NCI-H69 (cell line): ENCODE measurements at places on chromosomes 2 and 18.

- DNase-seq: peak; percentile 48
Observed at GRCh38 chr2:128196471-128196931, 105.5 kb downstream of the UGGT1 start.

DNA sequence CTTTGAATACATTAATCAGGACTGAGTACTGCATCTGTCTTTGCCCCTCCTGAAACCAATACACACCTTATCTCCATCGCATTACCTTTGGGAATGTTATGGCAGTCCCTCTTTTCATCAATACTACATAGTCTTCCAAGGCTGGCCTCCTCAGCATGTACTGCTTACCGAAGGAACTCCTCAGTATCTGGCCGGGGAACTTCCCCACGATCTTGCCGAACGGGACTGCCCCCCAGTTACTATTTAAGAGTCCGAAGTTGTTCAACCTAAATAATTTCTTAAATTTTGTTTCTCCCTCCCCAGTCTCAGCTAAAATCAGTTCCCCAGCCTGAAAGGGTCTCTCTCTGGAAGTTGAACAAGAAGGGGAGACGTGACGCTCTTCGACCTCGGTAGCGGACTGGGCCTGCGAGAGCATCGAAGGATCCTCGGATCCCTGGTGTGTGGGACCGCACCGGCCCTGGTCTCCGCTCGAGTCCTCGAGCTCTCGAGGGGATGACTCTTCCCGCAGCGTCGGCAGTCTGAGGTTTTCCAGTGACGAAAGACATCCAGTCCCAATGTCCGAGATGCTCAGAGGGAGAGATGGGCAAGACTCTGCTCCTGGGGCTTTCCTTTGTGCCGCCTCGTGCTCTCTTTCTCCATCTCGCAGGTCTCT lies 489 bp downstream of the TRMT61B start:
- DNase-seq: peak; percentile 50

GRCh38 chr2:86221066-86221684 lies 21.9 kb downstream of the MRPL35 start:
- peak; percentile 39 for DNase-seq

- no peak for DNase-seq
Observed at GRCh38 chr2:10390369-10390801, 57.7 kb downstream of the ODC1 start.

DNA sequence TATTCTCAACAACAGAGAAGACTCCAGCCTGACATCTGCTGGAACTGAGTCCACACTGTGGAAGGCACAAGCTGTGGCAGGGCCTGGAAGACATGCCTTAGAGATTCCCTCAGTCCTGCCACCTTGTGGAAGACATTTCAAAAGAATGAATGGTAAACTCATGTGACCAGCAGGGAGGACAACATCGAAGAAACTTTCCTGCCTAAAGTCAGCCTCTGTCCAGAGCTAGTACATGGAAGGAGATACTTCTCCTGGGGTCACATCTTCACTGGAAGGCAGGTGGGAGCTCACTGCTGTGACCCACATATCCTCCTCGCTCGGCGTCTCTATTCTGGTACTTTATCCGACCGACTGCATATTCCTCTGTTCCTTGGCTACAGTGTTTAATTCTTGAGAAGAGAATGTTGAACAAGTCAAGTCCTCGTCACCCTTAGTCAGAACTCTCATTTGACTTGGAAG lies 59.5 kb downstream of the PUM2 start:
- DNase-seq: peak; percentile 58

DNA sequence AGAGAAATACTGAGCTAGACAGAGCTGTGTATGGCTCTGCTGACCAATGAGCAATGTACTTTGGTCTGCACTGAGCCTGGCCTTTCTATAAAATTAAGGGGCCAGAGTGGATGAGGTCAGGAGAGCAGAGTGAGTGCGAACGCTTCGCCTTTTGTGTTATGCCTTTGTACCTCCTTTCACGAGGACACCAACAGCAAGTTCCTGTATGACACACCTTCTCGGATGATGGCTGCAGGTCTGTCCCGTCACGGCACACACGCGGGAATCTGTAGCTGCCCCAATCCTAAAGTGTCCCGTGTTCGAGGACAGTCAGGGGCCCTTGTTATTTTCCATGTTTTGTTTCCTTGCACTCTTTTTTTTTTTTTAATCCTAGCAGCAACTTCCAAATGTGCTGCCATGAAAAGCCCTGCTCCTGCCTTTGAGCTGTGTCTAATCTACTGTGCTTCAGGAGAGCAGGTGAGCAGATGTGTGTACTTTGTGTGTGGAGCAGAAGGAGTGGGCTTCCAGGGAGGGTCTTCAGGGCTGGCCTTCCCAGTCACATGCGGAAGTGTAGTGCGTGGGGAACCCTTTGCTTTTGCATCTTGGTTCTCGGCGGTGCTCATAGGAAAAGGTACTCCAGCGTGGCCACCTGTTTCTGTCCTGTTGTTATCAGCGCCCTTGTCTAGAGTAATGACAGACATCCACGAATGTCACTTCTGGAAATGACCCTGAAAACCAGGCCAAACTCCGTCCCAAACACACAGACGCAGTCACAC lies 213.2 kb downstream of the NDUFA10 start:
- DNase-seq: no peak

GRCh38 chr2:133952896-133953295 lies 301.0 kb upstream of the MGAT5 start:
- DNase-seq: no peak

DNA sequence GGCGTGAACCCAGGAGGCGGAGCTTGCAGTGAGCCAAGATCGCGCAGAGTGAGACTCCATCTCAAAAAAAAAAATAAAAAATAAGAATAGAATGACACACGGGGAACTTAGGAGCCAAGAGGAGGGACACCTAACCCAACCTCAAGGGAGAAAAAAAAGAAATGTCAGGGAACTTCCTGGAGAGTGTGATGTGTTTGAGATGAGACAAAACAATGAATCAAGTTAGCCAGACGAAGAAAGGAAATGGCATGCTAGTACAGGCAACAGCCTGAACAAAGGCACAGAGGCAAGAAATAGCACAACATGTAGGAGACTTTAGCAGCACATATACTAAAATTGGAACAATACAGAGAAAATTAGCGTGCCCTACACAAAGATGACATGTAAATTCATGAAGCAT lies 36.7 kb upstream of the PAPOLG start:
- DNase-seq: no peak

DNA sequence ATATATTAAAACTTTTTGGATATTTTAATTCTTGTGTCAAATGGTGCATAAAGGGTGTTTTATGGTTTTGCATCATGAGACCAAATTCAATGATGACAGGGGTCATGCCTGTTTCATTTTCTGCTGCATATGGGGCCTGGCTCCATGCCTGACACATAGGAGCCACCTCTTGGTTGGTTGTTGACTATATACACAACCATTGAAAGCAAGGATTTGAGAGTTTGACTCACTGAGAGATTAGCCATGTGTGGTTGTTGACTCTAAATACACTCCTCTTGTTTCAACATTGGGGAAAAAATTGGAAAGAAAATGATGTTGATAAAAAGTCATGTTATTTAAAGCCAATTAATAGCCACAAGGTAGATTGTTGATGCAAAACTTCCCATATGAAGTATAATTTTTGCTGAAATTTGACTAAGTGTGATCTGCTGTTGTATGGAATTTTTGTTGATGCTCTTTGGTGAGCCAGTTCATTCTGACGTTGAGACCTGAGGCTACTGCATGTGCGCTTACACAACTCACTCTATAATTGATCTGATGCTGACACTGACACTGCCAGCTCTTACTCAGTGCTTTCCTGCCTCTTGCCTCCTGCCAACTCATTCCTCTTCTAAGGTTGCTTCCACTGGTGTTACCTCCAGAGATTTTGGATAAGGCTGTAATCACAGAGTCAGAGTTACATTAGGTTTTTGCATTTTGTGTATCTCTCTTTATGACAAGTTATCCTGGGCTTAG lies 446.2 kb upstream of the SLC14A2 start:
- peak; percentile 44 for DNase-seq

GRCh38 chr2:181955010-181955409 lies 30.6 kb upstream of the PPP1R1C start:
- peak; percentile 16 for DNase-seq

GRCh38 chr2:237293978-237294377 lies 120.0 kb downstream of the COL6A3 start:
- no peak for DNase-seq

- DNase-seq: no peak
Observed at GRCh38 chr2:19350678-19351401, 7.6 kb downstream of the OSR1 start.

DNA sequence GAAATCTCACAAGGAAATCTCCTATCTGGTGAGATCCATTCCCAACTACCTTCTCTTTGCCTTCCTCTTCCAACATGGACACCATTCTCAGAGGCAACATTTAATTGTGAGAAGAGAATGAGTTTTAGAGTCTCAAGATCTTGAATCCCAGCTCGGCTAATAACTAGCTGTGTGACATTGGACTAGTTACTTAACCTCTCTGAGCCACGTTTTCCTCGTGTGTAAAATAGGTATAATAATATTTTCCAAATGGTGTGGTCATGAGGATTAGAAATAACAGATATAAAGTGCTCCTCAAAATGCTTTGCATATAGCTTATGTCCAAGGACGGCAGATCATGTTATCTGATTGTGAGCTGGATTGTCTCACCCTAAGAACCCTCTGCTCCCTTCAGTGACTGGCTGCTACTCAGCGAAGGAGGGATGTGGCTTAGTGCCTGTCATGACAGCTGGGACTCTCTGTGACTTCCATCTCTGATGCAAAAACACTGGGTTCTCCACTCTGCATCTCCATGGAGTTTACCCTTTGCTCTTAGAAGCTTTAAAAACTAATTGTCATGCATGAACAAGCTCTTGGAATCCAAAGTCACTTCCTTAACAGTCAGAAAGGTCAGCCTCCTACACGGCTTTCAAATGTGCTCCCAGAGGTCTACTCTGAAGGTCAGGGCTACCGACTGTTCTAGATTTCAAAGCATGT lies 38.4 kb upstream of the MRPL19 start:
- DNase-seq: peak; percentile 26

DNA sequence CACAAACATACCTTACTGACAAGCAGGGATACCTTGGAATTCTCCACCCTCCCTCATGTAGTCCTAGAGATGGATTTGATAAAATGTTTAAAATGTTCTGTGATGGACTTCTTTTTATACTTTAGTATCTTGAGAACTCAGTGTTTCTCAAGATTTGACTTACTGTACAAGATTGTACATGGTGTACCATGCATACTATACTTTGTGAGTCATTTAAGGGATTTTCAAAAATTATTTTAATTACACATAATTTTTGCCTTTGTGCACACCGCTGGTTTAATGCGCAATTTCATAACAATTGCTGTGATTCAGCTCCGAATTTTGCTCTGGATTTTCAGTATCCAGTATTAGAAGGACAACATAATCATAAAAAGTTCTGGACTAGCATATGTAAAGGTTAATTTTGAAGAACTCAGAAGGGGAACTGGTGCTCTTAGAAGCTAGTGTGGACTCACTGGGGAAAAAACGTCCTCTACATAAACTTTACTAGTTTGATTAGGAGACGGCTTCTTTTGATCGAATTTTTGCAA lies 78.6 kb upstream of the ACSL3 start:
- DNase-seq: no peak

GRCh38 chr2:2273421-2273820 lies 57.7 kb downstream of the MYT1L start:
- DNase-seq: no peak

DNA sequence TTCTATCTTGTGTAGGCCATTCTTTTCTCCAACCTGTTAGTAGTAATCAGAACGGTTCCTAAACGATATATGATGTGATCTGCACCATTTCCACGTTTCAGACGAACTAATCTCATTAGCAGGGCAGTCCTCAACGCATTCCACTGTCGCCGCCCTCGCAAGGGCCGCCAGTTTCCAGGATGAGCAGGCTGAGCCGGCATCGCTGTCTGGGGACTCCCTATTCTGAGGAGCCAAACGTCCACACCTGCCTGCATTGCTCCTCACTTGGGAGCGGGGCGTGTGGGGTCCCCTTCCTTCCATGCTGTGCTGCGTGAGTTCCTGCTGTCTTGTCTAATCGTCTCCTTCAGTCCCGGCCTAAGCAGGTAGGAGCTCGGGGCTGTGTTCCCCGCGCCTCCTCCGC lies 76.6 kb downstream of the PSMG2 start:
- no peak for DNase-seq

GRCh38 chr2:143264851-143265250 lies 135.6 kb downstream of the ARHGAP15 start:
- DNase-seq: no peak

GRCh38 chr2:156490466-156490840 lies 54.3 kb downstream of the GPD2 start:
- DNase-seq: no peak
